ENCODE measurements at places on chromosomes 3 and 15. TPM values are rescaled to one million over a fixed set of nuclear protein-coding genes. Genes with fewer than 3 reads are reported as not detected.

Gene MAGI1
- 0.09 TPM for total RNA-seq

DNA sequence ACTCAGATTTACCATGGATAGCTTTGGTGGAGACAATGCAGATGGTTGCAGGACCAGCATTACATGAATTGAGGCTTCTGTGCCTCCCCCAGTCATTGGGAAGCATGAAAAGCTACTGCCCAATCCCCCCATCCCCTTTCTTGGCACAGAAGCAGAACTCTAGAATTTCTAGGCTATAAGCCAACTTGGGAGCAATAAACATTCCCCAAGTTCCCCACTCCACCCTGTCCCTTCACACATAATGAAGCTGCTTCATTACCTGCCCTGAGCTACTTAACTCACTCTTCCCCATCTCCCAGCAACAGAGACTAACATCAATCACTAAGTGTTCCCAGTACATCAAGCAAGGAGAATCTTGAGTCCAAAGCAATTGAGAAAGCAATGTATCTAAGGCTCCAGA lies 164.5 kb downstream of the RORA start:
- H3K36me3 ChIP-seq, result no peaks in the 10 kb centered on the region
- H3K4me1 ChIP-seq, result no peaks in the 10 kb centered on the region
- DNase-seq, result no peak
- no peak overlapping the region for H3K4me3 ChIP-seq

GRCh38 chr3:113626503-113627371 lies 69.7 kb downstream of the USF3 start:
- no peaks in the 10 kb centered on the region for H3K4me1 ChIP-seq
- peak; percentile 39 for DNase-seq
- H3K4me3 ChIP-seq, result no peak overlapping the region
- H3K27ac ChIP-seq, result no peak overlapping the region
- no peaks in the 10 kb centered on the region for H3K27me3 ChIP-seq

DNA sequence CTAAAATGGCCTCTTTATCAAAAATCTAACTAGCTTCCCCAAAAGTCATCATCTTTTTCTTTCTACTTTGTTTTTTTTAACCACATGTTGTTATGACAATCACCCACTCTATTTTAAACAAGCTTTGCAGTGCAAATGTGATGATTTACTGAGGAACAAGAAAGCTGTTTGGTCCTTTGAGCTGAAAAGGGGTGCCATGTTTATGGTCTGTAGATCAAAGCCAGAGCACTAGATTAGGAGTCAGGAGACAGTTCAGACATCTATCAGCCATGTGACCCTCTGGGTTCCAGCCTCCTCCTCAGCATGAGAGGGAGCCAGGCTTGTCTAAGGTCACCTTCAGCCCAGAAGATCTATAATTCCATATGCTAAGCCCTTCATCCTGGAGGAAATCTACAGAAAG lies 65.9 kb downstream of the RPL22L1 start:
- no peaks in the 10 kb centered on the region for H3K36me3 ChIP-seq
- DNase-seq, result no peak
- no peak overlapping the region for H3K27ac ChIP-seq
- peaks cover 16% of the 10 kb centered on the region for H3K27me3 ChIP-seq
- no peaks in the 10 kb centered on the region for H3K4me1 ChIP-seq

Gene USP13
- total RNA-seq, result 11.2 TPM

DNA sequence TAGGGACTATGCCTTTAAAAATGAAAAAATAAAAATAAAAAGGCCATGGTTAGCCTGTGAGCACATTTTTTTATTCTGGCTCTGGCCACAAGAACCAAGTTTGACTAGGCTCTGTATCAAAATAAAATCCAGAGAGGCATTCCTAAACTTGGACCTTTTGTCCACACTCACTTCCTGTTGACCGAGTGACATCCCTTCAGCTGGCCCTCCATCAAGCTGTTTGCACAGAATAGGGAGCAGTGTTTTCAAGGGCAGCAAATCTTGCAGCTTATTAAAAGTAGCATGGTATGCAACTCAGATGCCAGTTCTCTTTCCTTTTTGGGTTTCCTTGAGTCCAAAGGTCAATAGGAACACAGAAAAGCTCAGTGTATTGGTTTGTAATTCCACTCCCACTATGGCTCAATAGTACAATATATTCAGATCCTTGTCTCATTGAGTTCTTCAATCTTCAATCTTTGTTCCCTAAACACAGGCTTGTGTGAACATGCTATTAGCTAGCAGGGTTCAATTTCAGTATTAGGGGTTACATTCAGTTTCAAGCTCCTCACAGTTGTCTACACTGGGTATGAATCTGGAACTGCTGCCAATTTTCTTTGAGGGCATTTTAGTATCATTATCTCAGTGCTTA lies 244.5 kb downstream of the RBMS3 start:
- no peak overlapping the region for H3K27ac ChIP-seq
- DNase-seq, result no peak
- H3K36me3 ChIP-seq, result no peaks in the 10 kb centered on the region
- H3K4me3 ChIP-seq, result no peak overlapping the region
- H3K27me3 ChIP-seq, result no peaks in the 10 kb centered on the region

DNA sequence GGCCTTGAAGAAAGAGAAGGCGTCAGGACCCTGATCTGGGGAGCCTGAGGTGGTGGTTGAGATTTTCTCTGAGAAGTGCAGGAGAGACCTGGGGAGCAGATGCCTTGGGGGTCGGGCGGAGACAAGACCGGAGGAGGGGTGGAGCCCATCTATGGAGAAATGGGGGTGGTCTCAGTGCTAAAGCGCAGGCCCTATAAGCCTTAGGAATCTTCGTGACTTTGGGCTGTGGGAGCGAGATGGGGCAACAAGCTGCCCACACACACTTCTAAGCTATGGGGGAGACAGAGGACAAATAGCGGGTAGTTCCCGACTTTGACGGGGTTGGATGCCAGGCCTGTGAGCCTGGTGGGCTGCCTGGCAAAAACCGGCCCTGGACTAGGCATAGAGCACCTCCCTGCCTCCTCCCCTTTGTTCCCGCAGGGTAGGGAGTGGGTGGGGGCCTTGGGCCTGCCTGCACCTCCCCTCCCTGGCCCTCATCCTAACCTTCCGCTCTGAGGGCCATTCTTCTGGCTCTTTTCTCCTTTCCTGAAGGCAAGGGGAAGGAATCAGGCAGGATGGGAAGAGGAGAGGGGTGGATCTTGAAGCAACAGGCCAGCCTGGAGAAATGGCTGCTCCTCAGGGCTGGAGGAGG lies 880 bp downstream of the NISCH start:
- H3K4me3 ChIP-seq, result peak overlapping the region; percentile 96
- DNase-seq, result no peak
- H3K27ac ChIP-seq, result peak overlapping the region; percentile 91
- H3K27me3 ChIP-seq, result no peaks in the 10 kb centered on the region
- H3K36me3 ChIP-seq, result peaks cover 16% of the 10 kb centered on the region

- no peak overlapping the region for H3K4me3 ChIP-seq
- peaks cover 65% of the 10 kb centered on the region for H3K36me3 ChIP-seq
- H3K27ac ChIP-seq, result no peak overlapping the region
- H3K4me1 ChIP-seq, result peaks cover 2% of the 10 kb centered on the region
- DNase-seq, result no peak
Measured at GRCh38 chr3:15436246-15436645, 8.8 kb downstream of the EAF1 start.

Gene SLC51A
- total RNA-seq, result not detected

Gene CNTN4
- total RNA-seq, result not detected

Gene ANKRD34C
- total RNA-seq, result not detected

Gene SAMD7
- total RNA-seq, result not detected

Gene CCR9
- total RNA-seq, result not detected

Gene P2RY13
- not detected for total RNA-seq

DNA sequence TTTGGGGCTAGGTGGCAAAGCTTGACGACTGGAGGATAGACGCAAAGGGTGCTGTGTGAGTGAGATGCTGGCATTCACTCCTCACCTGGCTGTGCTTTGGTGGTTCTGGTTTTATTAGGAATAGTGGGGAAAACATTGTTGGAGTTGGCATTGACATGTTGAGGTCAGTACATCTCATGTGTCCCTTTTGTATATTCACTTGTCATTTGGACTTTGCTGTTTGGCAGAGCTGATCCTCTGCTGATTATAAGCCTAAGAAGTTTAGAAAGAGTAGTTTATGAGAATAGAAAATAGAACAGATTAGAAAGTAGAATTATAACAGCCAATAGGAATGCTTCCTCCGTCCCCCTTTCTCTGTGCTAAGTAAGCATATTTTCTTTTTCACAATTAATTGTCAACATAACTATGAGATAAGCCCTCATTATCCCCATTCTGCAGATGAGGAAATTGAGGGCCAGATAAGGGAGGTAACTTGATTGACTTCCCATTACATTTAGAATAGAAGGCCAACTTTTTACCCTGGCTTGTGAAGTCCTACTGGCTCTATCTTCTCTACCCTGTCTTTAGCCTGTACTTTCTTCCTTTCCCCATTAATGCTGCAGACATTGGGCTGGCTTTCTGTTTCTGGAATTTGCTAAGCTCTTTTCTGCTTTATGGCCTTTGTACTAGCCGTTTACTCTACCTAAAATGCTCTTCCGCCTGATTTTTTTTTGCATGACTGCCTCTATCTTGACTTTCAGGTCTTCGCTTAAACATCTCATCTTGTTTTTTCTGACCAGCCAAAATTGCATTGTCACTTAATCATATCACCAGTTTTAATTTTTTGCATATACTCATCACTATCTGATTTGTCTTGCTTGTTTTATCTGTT lies 12.8 kb downstream of the ITPR1 start:
- peaks cover 11% of the 10 kb centered on the region for H3K36me3 ChIP-seq
- peak overlapping the region; percentile 13 for H3K27ac ChIP-seq
- no peak for DNase-seq
- H3K27me3 ChIP-seq, result no peaks in the 10 kb centered on the region
- H3K4me3 ChIP-seq, result no peak overlapping the region

GRCh38 chr15:69035918-69036258 lies 21.4 kb downstream of the NOX5 start:
- no peak overlapping the region for H3K27ac ChIP-seq
- H3K27me3 ChIP-seq, result peaks cover 26% of the 10 kb centered on the region
- no peak overlapping the region for H3K4me3 ChIP-seq
- H3K4me1 ChIP-seq, result peaks cover 12% of the 10 kb centered on the region

DNA sequence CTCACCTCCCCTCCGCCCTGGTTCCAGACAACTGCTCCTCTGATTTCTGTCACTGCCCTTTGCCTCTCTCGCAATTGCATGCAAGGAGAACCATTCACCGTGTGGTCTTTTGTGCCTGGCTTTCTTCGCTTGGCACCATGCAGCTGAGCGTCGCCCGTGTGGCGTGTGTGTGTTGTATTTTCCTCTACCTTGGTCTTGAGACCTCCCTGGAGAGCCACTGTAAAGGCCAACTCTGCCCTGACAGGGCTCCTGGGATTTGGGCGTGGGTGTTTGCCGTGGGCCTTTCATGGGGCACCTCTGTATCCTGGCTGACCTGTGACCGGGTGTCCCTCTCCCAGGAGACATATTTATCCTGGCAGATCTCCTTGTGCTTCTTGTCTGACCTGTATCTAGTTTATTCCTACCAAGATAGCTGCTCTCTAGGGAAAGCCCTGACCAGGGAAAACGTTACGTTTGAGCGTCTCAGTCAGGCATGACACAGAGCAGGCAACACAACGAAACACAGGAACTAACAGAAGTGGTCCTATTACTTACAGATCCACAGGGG lies 2.0 kb upstream of the PIGZ start:
- H3K4me3 ChIP-seq, result peak overlapping the region; percentile 63
- peaks cover 11% of the 10 kb centered on the region for H3K4me1 ChIP-seq
- no peaks in the 10 kb centered on the region for H3K36me3 ChIP-seq
- no peak overlapping the region for H3K27ac ChIP-seq

Gene TM6SF1
- 1.3 TPM for total RNA-seq

Gene GOLGA8S
- total RNA-seq, result 0.11 TPM

- H3K4me3 ChIP-seq, result peak overlapping the region; percentile 95
- peaks cover 59% of the 10 kb centered on the region for H3K4me1 ChIP-seq
- peak overlapping the region; percentile 96 for H3K27ac ChIP-seq
- peaks cover 52% of the 10 kb centered on the region for H3K36me3 ChIP-seq
- peak; percentile 41 for DNase-seq
Measured at GRCh38 chr3:49022688-49023171, 809 bp downstream of the NDUFAF3 start.

DNA sequence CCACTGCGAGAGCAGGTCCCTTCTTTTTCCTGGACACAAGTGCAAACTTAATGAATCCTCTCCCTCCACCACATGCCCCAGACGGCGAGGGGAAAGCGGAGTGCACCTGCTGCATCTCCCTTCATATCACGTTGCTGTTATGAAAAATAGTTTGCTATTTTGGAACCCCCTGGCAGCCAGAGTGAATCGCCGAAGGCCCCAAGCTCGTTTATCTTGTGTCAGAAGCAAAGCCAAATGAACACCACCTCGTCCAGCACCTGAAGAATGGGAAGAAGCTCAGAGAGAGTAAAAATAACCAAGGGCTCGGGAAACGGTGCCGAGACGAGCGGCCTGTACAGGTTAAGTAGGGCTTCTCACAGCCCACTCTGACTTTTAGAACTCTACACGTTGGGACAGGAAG lies 394.6 kb upstream of the RORA start:
- H3K27ac ChIP-seq, result no peak overlapping the region
- DNase-seq, result no peak
- no peaks in the 10 kb centered on the region for H3K36me3 ChIP-seq
- H3K4me3 ChIP-seq, result no peak overlapping the region
- no peaks in the 10 kb centered on the region for H3K4me1 ChIP-seq

DNA sequence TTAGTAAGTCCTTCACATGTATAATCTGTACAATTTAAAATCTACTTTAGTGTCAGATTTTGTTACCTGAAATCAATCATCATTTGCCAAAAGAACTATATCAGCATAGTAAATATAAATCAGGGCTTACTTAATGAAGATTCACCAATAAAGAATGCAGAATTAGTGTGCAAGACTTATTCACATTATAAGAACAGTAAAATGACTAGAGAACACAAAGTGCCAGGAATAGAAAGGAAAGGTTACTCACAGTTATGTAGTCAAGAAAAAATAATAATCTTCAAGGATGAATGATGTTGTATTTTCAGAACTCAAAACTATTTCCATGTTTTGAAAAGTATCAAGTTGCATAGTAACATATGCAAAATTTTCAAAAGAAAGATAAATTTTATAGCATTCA lies 891.9 kb downstream of the ROBO1 start:
- H3K36me3 ChIP-seq, result no peaks in the 10 kb centered on the region
- no peak overlapping the region for H3K27ac ChIP-seq
- no peak overlapping the region for H3K4me3 ChIP-seq
- no peak for DNase-seq
- H3K4me1 ChIP-seq, result no peaks in the 10 kb centered on the region

Gene AGBL1
- 0.04 TPM for total RNA-seq

DNA sequence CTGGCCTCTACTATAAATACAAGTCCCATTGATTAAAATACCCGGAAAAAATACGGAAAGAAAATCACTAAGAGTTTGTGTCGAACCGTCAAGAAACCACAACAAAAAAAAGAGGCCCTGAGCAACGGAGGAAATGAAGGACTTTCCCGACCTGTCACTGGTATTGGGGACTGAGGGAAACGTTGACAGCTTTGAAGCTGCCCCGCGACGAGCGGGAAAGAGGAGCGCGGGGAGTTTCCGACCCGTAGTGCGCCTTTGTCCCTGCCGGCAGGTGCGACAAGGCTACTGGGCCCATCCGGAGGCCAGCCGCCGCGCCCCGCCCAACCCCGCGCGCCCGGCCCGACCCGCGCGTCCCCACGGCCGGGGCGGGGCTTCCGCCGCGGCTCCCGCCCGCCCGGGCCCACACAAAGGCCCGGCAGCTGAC lies 416 bp downstream of the PBRM1 start:
- DNase-seq, result peak; percentile 92
- peak overlapping the region; percentile 99 for H3K4me3 ChIP-seq
- H3K27ac ChIP-seq, result peak overlapping the region; percentile 99
- H3K4me1 ChIP-seq, result peaks cover 75% of the 10 kb centered on the region
- no peaks in the 10 kb centered on the region for H3K27me3 ChIP-seq

Gene C3orf49
- total RNA-seq, result not detected

- no peak for DNase-seq
- peak overlapping the region; percentile 77 for H3K27ac ChIP-seq
- H3K36me3 ChIP-seq, result peaks cover 33% of the 10 kb centered on the region
- peaks cover 80% of the 10 kb centered on the region for H3K4me1 ChIP-seq
Measured at GRCh38 chr3:72426618-72427397, 421.4 kb downstream of the SHQ1 start.

Data from activated CD4-positive, alpha-beta T cell treated with anti-CD3 and anti-CD28 coated beads for 36 hours (primary cell).